Activated CD4-positive, CD25-positive, alpha-beta regulatory T cell (primary cell): ENCODE measurements at places on chromosomes 5 and 9.

GRCh38 chr5:5739490-5739945 is 317.0 kb downstream of the ICE1 start:
- DNase-seq: no peak

GRCh38 chr5:143850050-143850683 is 38.2 kb downstream of the HMHB1 start:
- DNase-seq: no peak

DNA sequence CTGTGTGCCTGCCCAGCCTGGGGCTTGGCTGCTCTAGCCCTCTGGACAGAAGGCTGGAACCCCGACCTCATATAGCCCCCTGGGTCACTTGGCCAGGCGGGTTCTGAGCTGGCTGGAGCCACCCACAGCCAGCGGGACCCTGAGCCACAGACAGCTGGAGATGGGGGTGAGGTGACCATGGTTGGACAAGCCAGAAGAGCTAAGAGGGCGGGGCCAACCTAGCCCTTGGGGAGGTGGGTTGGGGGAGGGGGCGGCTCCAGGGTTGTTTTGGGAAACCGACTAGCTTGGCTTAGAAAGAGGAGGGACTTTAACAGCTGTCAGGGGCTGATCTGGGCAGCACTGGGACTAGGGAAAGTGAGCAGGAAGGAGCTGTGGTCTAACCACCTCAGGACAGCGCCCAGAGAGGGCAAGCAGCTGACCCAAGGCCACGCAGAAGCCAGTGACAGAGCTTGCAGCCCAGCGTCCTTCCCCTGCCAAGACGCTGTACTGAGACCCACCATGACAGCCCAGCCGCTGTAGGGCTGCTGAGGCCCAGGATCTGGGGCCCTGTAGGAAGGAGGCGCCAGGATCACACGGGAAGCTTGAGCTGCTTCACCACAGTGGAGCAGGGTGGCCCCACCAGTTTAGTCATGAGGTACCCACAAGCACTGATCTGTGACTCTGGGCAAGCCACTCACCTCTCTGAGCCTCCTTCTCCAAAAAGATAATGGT is 2.2 kb downstream of the AIF1L start:
- DNase-seq: no peak

GRCh38 chr5:174315471-174315870 is 270.0 kb downstream of the NSG2 start:
- no peak for DNase-seq

- no peak for DNase-seq
Measured at GRCh38 chr5:124732428-124733328, 13.8 kb downstream of the ZNF608 start.

DNA sequence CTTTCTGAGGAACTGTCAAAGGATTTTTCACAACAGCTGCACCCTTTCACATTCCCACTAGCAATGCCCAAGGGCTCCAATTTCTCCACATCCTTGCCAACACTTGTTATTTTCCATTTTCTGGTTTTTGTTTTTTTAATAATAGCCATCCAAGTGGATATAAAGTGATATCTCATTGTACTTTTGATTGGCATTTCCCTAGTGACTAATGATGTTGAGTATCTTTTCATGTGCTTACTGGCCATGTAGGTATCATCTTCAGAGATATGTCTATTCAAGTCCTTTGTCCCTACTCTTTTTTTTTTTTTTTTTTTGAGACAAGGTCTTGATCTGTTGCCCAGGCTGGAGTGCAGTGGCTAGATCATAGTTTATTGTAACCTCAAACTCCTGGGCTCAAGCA is 115.8 kb upstream of the HAND1 start:
- no peak for DNase-seq

DNA sequence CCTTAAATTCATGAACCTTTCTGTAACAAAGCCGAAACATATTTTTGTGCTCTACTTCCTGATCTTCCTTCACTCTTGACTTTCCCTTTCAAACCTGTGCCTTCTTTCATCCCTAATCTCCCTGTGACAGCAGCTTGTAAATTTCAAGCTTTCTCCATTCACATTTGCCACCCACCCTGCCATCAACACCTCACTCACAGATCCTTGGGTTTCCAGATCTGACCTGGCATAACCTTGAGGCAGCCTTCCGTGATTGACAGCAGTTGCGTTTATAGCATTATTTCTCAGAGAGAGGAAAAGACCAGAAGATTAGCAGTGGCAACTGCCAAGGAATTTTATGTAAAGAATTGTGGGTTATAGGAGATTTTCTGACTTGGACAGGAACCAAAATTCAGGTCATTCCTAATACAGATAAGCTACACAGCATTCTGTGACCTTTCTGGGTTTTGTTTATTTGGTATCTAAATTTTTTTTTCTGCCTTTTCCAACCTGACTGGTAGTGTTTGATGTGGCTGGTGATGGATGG is 260.0 kb downstream of the NR2F1-AS1 start:
- no peak for DNase-seq

DNA sequence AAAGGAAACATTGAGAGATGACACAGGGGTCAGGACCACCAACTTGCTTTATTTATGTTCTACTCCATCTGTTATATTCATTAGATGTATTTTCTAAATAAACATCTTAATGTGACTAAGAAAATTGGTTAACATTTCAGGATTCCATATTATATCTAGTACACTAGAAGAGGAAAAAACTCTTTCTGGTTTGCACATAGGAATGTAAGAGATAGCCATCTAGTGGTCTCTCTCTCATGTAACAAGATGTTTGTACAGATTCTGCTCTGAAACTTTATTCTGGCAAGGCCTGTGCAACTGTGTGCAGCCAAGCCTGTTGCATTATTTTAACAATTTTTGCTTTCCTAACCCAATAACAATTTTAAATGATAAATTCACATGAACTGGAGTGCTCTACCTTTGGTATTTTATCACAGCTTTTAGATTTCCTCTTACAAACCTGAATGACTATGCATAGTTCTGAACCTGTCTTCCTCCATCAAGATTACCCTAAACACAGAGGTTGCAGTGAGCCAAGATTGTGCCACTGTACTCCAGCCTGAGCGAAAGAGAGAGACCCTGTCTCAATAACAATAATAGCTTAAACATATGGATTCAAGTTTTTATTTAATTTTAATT is 148.2 kb downstream of the GIN1 start:
- no peak for DNase-seq

DNA sequence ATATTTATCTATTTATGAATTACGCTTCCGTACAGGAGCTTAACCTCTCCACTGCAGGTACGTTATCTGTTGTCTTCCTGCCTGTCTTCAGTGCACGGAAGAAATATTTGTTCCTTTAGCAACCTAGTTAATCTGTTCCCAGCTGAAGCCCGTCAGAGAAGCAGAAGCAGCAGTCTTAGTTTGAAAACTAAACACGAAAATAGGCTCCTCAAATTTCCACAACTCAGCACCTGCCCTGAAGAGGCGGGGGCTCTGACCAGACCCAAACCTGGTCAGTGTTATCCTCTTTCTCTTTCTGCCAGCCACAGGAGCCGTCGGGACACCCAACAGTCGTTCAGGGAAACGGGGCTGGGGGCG is 462 bp downstream of the NUDCD2 start:
- DNase-seq: no peak

DNA sequence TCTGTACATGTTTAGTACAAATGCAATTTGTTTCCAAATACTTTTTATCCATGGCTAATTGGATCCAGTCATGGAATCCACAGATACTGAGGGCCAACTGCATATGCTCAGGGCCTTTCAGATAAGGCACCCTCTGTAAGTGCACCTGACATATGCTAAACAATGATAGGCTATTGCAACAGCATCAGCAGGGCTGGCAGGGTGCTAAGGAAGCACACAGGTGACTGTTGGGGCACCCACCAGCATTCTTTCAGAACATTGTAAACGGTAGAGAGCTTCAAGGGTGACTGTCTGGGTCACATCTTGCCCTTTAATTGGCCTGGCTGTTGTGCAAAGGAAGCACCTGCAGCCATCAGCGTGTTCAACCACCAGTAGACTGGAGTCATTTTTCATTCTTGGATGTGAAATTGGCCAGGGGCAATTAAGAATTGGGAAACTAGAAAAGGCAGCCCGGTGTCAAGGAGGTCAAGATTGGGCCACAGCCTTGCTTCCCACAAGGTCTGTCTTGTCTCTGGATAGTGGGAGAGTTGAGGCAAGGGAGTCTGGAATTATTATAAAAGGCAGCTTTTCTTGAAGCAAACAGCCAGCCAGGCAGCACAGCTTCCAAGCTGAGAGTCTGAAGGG is 129.3 kb upstream of the RAI14 start:
- no peak for DNase-seq

GRCh38 chr5:123835421-123835820 is 323.4 kb downstream of the CSNK1G3 start:
- no peak for DNase-seq

- DNase-seq: no peak
Measured at GRCh38 chr9:2299156-2299842, 284.2 kb downstream of the SMARCA2 start.

- DNase-seq: no peak
Measured at GRCh38 chr9:406886-407654, 192.4 kb downstream of the DOCK8 start.

- DNase-seq: no peak
Measured at GRCh38 chr9:751137-752051, 90.1 kb upstream of the DMRT1 start.

DNA sequence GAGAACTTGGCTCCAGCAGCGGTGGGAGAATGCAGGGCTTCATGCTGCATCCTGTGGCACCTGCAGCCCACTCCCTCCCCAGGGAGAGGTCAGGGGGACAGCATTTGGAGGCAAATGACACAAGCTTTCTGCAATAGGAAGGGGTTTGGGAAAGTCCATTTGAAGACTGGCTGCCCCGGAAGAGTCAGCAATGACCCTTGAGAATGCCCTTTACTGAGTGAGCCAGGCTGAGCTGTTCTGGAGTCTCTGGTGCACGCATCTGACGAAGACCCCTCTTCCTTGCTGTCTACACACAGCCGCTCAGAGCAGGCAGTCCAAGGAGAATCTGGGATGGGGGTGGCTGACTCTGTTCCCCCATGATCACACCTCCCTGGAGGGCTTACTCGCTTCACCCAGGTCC is 5.5 kb upstream of the NXNL2 start:
- no peak for DNase-seq

GRCh38 chr5:116395226-116395625 is 179.4 kb downstream of the SEMA6A start:
- DNase-seq: no peak

DNA sequence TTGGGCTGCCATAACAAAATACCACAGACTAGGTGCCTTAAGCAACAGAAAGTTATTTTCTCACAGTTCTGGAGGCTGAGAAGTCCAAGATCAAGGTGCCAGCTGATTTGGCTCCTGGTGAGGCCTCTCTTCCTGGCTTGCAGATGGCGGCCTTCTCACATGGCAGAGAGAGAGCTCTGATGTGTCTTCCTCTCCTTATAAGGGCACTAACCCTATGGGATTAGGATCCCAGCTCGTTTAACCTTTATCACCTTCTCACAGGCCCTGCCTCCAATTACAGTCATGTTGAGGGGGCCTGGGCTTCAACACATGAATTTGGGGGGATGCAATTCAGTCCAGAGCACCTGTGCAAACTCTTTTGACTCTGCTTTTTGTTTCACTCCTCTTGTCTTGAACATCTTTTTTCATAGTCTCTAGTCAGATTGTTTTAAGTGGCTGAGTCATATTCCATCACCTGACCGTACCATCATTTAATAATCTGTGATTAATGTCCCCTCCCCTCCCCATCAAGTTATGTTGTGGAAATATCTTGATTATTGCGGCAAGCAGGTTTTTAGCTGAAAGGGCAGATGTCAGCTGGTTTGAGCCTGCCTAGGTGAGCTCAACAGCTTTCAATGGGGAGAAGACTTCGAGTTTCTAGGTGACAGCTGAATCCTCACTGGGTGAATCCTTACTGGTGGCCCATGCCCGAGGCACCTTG is 61.8 kb downstream of the NDFIP1 start:
- DNase-seq: no peak

- DNase-seq: no peak
Measured at GRCh38 chr9:135609366-135609955, 29.9 kb downstream of the GLT6D1 start.

- no peak for DNase-seq
Measured at GRCh38 chr9:124475158-124475867, 25.1 kb downstream of the ADGRD2 start.

GRCh38 chr5:144017119-144017518 is 153.3 kb downstream of the YIPF5 start:
- no peak for DNase-seq

DNA sequence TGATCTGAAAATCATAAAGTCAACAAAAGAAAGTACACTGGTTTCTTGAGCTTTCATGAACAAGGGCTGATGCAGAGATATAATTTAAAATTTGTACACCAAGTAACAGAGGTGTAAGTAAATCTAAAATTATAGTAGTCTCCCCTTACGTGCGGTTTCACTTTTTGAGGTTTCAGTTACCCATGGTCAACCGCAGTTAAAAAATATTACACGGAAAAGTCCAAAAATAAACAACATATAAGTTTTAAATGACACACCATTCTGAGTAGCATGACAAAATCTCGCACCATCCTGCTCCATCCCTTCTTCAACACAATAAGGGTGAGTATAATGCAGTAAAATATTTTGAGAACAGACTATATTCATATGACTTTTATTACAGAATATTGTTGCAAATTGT is 54.4 kb downstream of the AUH start:
- no peak for DNase-seq
